ENCODE measurements at places on chromosomes 2 and 18.

DNA sequence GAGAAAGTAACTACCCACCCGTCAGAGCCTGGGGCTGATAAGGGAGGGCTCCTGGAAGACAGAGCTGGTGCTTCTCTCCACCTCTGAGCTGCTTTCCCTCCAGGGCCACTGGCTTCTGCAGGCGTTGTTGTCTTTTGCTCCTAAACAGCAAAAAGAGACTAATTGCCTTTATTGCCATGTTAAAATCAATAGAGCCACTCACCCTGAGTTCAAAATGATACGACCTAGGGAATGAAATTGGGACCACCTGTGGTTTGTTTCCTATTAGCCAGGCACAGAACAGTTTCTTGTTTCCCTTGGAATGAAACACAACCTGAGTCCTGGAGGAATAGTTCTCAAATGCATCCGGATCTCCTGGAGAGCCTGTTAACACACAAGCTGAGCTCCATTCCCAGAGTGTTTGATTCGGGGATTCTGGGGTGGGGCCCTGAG lies 45.8 kb downstream of the TCF7L1 start:
- no peak for DNase-seq

GRCh38 chr2:2260696-2261268 lies 70.3 kb downstream of the MYT1L start:
- no peak for DNase-seq

DNA sequence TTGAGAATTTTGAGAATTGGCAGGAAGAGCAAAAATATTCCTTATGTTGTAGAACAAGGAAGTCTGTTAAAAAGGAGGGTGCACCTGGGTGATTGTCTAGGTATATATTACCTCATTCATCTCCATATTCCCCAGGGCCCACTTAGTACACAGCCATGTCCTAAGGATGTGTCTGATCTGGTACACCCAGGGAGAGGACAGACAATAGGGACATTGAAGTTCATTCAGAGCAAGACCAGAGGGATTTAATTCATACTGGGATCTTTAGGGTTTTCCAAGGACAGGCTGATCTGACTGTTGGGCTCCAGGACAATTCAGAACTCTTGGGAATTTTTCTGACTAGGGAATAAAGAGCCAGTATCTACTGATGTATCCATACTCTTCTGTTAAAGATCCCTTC lies 112.1 kb downstream of the PHLPP1 start:
- no peak for DNase-seq

- peak; percentile 15 for DNase-seq
Observed at GRCh38 chr2:12326449-12327190, 390.1 kb upstream of the TRIB2 start.

DNA sequence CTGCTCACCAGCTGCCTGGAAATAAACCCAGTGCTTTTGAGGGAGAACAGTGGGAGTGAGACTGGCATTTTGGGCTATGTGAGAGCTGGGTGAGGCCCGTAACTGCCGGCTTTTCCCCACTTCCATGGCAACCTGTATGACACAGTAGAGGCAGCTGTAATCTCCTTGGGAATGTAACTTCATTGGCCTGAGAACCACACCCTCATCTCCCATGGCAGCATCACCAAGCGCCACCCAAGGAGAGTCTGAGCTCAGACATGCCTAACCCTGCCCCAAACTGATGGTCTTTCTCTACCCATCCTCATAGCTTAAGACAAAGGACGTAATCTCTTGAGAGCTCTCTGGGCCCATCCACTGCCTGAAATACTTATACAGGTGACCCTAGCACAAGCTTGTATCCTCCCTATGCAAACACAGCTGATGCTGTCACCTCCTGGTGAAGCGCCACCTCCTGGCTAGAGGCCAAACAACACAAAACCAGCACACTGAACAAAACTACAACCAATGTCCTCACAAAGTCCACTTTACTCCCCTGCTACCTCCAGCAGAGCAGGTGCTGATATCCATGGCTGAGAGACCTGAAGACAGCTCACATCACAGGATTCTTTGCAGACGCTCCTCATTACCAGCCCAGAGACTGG lies 763.4 kb upstream of the NRXN1 start:
- DNase-seq: peak; percentile 18

DNA sequence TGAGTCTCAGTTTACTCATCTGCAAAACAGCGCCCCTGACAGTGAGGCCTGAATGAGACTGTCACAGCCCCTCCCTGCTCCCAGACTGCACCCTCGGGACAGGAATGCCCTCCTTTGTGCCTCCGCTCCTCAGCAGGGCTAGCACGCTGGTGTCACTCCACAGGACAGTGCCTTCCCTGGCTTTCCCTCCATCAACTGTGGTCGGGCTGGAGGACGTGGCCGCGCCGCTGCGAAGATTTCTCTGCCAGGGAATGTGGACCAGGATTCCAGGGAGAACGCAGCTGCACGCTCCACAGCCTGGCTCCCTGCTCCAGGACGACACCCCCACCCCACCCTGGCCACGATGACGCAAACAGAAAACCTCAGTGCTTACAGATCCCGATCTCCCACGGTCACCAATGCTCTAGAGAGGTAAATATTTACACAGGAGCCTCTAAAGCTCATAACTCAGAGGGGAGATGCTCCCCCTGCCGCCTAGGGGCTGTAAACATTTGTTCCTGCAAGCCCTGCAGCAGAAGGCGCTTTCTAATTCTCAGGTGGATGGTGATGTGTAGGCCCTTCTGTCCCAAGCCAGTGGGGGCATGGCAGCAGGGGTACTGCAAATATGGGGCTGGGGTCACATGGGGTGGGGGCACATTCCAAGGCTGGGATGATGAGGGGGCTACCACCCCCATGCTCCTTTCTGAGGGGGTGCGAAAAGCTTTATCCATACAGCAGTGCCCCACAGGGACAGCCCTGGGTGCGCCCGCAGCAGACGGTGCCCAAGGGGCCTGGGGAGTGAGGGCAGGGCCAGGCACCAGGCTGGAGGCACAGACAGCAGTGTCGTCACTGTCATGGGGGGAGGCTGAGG lies 12.4 kb downstream of the HS6ST1 start:
- no peak for DNase-seq

- no peak for DNase-seq
Observed at GRCh38 chr2:191233533-191233932, 11.7 kb upstream of the MYO1B start.

DNA sequence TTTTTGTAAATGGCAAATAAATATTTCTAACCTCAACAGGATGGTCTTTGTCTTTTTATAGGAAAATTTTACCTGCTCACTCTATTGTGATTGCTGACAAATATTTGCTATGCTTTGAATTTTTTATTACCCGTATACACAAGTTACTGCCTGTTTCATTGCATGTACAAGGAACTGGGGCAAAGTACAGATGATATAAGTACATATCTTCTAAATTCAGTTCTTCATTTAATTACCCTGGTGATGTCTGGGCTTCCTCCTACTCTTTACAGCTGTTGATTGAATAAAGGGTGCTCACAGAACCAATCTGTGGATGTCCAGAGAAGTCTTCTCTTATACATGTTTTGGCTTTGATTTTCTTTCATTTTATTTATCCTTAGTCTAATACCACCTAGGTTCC lies 26.5 kb downstream of the KCNE4 start:
- DNase-seq: no peak

- DNase-seq: no peak
Observed at GRCh38 chr2:220682616-220683015, 889.5 kb downstream of the EPHA4 start.

GRCh38 chr2:16221461-16222010 lies 281.2 kb downstream of the MYCN start:
- no peak for DNase-seq
